ENCODE measurements at places on chromosomes 5 and 9. TPM values are rescaled to one million over a fixed set of nuclear protein-coding genes. Genes with fewer than 3 reads are reported as not detected.
A peak's percentile ranks its signal among the peaks of the same experiment; 100 is the strongest.

The ZNF883 gene
- 0.15 TPM for polyA plus RNA-seq

The ROPN1L gene
- 0.13 TPM for polyA plus RNA-seq

GRCh38 chr5:73615085-73615484 is 10.9 kb upstream of the ARHGEF28 start:
- DNase-seq, result no peak

The DBN1 gene
- polyA plus RNA-seq, result 267 TPM

DNA sequence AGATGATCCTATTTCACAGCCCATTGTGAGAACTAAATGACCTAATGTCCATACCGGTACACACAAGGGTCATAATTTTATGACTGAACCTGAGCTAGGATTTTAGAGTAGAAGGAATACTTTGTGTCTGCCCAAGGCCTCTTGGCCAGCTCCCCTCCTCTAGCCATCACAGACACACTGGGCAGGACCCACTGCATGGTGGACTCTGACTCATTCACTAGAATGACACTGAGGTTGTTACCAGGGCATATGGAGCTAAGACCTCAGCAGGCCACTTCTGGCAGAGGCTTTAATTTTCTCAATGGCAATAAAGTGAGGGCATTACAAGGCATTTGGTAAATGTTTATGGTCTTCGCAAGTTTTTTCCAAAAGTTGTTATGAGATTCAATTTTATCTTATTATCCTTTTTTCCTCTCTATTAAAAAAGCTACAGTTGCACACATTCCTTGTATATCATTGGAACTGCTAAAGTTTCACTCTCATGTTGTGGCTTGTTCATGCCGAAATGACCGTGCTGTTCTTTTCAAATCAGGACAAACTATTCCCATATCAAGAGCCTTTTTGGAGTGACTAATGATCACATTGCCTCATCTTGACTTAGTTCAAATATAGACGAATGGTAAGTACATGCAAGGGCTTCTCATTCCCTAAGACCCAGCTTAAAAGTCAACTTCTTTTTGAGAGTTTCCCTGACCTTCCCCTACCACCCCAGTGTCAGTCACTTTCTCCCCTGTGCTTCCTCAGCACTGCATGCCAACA is 595.7 kb downstream of the ACTL7B start:
- DNase-seq, result no peak

The SGCD gene
- not detected for polyA plus RNA-seq

- DNase-seq, result no peak
These were observed 56.3 kb downstream of the SEMA4D start for GRCh38 chr9:89441655-89441970.

- peak; percentile 49 for DNase-seq
These were observed 63.6 kb downstream of the RNF180 start for GRCh38 chr5:64229163-64229774.

The SLC34A1 gene
- not detected for polyA plus RNA-seq

The ARHGEF39 gene
- 4.7 TPM for polyA plus RNA-seq

DNA sequence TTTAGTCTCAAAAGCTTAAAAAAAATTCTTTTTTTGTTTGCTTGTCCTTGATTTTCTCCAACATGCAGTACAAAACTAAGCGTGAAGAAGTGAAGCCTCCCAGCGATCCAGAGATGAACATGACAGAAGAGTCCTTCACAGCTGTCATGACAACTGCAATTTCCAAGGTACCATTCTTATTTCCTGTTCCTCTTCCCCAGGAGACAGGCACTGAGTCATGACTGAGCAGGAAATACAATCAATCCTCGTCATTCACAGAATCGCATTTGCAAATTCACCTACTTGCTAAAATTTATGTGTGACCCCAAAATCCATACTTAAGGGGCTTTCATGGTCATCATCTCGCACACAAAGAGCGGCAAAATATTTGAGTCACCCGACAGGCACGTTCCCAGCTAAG is 77.3 kb downstream of the SLC1A1 start:
- peak; percentile 29 for DNase-seq

DNA sequence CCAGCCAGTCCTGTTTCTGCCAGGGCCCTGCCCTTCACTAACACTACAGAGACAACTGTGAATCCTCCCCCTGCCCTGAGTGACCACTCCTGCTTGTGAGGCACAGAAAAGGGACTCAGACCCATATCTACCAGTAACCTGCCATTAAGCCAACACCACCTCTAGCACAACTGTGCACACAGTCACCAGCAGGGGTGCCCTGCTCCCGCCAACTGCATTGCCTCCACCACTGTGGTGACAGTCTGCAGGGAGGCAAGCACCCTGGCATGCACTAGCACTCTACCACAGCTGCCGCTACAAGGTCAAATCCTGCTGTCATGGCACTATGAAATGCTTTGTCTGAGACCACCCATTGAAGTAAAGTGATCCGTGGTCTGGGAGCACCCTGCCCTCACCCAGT is 1028.5 kb upstream of the CDH9 start:
- no peak for DNase-seq

Measured in endothelial cell of umbilical vein (primary cell).